ENCODE measurements at places on chromosomes 3 and 15.

- no peak for DNase-seq
These were observed 461.5 kb upstream of the PPP2R3A start for GRCh38 chr3:135503760-135504686.

DNA sequence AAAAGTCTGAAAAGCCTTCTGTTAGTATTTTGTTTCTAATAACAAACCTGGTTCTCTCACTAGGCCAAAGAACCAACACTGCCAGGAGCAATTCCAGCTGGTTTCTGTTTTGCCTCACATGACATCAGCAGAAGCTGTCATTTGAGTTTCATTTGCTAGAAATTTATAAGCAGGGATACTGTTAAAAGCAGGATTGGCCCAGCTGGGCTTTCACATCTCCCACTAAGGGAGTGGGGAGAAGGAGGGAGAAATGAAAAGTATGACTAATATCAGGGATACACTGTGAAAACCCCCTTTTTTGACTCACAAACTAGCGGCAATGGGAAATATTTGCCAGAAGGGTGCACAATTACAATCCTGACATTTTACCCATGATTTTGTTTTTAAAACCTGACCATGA is 5.3 kb downstream of the CCDC80 start:
- no peak for DNase-seq

DNA sequence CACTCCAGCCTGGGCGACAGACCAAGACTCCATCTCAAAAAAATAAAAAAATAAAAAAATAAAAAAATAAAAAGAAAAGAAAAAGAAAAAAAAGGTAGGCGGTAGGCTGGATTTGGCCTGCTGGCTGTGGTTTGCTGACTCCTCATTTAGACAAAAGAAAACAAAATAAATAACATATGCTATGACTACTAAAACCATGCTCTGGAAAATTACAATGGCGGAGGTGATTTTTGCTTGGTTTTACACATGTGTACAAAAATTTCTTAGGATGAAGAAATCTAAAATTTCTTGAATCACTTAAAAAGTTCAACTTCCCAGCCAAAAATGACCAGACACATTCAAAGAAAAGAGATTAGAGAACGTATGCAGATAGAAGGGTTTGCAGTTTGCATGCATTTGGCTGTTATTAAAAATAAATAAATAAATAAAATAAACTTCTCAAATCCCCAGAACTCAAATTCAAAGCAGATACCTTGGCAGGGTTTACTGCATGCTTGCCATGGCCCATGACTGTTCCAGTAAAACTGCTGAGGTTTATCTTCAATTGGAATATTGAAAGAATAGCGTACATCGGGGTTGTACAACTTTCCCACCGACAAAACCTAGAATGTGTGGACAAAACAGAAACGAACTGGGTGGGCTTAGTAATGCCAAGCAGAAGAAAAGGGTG is 65.9 kb downstream of the ADAMTS9 start:
- no peak for DNase-seq

- no peak for DNase-seq
These were observed 118.2 kb upstream of the RAP2B start for GRCh38 chr3:153043729-153044328.

GRCh38 chr3:99509224-99509623 is 129.2 kb upstream of the COL8A1 start:
- no peak for DNase-seq
